ENCODE measurements at places on chromosomes 2 and 18.

GRCh38 chr2:30147715-30148610 is 1.2 kb downstream of the YPEL5 start:
- DNase-seq = peak; percentile 38

DNA sequence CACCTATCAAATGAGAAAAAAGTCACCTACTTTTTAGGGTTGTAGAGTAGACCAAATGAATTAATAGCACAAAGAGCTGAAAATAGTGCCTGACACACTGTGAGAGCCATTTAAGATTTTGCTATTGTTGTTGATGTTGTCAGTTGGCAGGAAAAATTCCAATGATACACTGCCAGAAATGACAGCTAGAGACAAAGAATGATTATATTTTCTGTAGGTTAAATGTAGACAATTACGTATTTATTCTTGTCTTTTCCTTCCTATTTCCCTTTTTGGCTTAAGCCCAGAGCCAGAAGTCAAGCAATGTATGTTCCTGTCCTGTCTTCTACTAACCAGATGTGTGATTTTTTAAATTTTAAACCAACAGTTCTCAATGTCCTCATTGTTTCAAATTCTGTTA is 17.2 kb downstream of the NRXN1 start:
- no peak for DNase-seq

DNA sequence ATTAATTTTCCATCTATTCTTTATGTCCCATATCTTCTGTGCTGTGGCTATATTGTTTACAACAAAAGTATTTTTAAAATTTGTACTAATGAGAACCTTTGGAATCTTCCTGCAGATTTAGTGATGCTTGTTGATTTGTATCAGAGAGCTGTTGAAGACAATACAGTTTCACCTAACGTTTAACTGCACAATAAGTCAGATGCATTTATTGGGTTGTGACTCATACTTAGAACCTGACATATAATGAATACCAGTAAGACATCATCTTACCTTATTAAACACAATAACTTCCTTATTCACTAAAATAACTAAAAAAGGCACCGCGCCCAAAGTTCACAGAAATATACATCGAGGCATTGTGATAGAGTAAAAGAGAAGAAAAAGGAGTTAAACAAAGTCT is 43.8 kb upstream of the IL1R1 start:
- DNase-seq = no peak

DNA sequence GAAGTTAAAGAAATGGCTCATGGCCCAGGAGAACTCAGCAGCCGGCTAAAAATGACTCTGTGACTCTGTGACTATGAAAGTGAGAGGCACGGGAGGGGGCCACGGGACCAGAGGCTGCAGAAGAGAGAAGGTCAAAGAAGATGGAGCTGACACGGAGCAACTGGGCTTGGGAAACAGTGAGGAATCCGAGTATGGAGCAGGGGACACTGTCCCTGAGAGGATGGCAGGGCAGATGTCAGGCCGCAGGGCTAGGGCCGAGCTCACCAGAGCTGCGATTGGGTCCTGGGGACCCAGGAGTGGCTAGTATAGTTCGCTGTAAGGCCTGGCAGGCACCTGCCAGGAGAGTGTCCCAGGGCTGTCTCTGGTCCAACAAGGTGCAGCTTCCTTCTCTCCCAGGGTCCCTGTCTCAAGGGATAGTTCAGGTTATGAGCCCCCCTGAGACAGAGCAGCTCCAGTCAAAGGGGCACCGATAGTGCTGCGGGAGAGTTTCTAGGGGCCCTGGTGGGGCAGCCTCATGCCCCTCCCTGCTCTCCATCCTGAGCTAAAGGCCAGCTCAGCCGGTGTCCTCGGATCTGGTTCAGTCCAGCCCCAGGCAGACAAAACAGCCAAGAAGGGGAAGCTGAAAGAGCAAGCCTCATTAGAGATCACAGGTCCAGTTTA is 42.7 kb downstream of the CIB4 start:
- DNase-seq = no peak

DNA sequence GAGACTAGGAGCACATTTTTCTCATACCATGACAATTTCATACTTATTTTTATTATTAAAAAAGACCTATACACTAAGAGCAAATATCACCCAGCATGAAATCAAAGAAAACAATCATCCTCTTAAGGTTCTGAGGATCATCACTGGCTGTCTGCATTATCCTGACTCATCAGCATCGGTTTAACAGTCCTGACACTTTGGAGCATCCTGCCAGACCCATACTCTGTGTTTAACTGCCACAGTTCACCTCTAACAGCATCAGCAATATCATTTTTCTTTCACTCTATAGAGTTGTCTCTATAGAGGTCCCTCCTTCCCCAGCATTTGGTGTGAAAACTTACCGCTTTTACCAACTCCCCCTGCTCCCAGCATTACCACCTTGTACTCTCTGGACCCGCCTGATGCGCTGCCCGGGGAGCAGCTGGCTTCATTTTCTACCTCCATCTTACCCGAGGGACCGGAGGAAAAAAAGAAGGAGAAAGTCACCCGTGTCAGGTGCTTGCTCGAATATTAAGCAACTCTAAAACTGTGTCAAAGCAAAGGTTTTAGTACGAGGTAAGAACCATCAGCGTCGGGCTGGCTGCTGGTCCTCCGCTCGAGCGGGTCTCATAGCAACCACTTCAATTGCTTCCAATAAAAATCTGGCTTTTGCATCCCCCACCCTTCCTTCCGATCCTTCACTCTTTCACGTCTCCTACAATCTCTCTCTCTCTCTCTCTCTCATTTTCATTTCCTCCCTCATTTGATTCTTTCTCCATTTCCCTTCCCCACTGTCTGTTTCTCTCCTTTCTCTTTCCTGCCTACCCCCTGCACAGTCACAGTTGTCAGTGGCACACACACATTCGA is at the start of gene RIT2:
TSS of gene RIT2 (minus strand) at position 610 of the 846 bp plus-strand sequence.
- no peak for DNase-seq

DNA sequence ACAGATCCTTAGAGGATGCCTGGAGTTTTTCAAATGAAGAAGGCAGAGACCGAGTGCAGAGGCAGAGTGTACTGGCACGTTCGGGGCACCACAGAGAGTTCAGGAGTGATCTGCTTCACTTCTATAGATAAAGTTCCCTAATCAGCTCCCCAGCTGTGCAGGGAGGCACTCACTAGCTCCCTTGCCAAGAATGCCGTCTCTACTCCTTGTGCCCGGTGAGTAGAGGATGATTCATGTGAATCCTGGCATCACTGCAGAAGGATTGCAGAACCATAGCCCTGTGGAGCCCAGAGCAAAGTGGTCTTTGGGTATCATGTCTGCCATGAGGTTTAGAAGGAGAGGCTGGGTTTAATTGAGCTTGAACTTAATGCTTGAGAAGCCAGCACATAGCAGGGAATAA is 510.1 kb upstream of the RAB6C start:
- DNase-seq = no peak

GRCh38 chr2:190578158-190579057 is 43.9 kb upstream of the NEMP2 start:
- no peak for DNase-seq

DNA sequence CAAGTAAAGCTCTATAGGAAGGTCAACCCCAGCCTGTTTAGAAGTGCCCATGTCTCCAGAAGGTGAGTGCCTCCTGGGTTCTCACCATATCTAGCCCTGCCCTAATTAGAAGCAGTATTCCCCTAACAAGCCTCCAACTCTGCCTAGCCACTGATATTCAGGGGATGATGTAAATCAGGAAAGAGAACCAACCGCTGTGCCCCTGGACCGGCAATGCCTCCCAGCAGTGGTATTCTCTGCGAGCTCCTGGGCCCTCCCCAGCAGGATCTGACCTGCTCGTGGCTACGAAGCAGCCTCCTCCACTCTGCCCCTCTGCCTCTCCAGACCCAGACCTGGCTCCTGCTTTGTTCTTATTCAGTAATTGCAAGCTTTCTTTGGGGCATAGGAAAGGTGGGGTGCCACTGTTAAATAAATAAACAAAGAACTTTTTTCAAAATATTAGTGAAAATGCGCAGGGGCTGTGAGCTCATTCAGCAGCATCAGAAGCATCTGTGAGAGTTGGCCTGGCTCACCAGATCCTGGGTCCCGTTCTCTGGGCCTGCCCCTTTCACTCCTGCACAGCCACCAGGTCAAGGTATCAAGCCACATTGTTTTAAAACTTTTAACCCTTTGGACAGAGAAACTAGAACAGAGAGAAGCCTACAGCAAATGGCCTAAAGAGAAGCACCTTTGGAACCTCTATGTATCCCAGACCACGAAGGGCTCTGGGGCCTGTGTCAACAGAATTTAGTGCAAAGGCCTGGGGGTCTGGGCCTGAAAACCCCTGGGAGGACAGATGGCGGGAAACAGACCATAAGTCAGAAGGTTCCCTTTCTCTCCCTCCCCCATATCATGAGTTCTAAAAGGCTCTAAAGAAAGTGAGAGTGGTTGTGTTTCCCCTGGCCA is 11.9 kb downstream of the MREG start:
- DNase-seq = no peak

- DNase-seq = peak; percentile 92
These were observed at the start of the genes FAM210A and RNMT for GRCh38 chr18:13726232-13726971. Gene FAM210A (minus strand): TSS chr18:13726558. CDS start chr18:13682077, 44,481 bp downstream. Gene RNMT (plus strand): TSS chr18:13726673. CDS start chr18:13731518, 4,845 bp downstream.

DNA sequence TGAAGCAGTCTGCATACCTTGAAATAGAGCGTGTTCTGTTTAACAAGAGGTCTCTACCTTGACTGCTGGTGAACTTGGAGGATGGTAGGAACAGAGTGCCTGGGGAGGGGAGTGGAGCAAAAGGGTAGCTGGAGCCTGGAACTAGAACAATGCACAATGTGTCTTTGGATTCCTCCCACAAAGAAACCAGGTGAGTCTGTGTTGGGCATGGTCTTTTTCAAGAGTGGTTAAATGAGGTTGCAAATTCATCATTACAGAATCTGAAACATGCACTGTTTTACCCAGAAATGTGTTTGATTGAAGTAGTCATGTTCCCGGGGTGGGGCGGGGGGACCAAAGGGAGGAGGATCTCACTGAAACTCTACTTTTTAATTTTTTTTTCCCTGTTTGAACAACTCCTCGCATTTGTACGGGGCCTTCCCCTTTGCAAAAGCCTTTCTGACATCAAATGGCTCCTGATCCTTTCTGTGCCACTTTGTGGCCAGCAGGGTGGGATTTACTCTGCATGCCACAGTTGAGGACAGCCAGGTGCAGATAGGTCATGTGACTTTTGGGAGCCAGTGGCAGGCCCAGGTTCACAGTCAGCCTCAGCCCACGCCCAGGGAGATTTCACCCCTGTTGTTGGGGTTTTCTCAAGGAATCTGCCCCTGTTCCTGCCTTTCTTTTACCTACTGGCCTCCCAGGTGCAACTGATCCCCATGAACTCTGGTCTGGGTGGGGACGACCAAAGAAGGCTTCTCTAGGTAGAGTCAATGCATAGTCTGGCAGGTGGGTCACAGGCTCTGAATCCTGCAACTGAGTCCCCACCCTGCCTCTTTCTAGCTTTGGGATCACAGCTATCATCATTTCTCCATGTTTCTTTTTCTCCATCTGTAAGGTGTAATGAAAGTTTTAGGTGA is 28.2 kb downstream of the MYCN start:
- DNase-seq = no peak

DNA sequence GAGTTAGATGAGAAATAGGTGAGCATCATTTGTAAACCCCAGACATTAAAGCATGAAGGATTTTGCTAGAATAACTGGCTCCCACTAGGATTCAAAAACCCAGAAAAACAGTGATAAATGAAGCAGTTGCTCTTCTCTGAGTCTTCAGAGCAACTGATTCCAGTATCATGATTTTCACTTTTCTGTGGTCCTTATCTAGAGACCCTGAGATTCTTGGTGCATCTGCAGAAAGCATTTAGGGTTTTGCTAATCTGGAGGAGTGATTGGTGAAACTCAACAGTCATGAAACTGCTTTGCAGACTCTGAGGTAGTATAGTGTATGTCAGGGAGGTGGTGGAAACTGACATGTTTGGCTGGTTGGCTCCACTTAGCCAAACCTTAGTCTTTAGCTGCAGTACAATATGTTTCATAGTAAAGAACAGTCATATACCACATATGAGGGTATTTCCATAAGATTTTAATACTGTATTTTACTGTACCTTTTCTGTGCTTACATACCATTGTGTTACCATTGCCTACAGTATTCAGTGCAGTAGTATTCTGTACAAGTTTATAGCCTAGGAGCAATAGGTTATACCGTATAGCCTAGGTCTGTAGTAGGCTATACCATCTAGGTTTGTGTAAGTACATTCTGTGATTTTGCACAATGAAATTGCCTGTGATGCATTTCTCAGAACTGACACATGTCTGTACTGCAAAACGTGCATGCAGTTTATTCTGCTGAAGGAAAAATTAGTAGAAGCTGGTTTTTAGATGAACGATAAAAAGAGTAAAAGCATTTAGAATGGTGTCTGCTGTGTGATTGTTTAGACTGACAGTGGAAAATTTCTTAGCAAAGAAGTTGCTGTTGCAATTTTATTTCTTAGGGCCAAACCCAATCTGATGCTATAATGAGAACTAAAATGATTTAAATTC is 23.8 kb downstream of the EML4 start:
- no peak for DNase-seq

- DNase-seq = no peak
These were observed 138.9 kb downstream of the HDAC4 start for GRCh38 chr2:239261796-239262483.

DNA sequence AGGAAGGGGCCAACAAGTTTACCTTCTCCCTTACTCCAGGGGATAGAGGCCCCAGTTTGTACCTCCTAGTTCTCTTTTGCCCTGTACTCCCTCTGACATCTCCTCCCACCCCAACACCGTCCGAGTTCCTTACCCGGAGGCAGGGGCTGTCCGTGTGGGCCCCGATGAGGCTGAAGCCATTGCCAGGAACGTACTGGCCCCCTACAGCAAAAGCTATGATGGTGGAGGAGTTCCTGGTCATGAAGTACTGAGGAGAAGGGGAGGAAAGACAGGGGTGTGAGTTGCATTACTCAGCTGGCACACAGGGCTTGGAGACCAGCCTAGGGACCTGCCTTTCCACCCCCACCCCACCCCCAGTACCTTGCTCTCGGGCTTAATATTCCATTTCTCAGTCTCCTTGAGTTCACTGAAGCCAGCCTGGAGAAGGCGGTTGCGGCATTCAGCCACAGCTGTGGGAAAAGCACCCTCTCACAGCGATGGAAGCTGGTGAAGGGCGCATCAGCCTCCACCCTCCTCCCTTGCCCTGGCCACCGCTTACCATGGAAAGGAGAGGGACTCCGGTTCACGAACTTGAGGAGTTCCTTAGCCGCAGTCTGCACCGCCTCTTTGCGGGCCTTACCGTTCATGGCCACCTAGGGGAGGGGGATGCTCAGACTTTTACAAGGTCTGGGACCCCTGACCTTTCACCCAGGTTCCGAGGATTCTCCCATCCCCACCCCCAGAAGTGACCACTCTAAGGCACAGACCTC is 1.0 kb downstream of the DNPEP start:
- DNase-seq = no peak

- no peak for DNase-seq
These were observed 201.0 kb downstream of the CYRIA start for GRCh38 chr2:16464641-16465040.
